ENCODE measurements at places on chromosomes 6 and 20.

DNA sequence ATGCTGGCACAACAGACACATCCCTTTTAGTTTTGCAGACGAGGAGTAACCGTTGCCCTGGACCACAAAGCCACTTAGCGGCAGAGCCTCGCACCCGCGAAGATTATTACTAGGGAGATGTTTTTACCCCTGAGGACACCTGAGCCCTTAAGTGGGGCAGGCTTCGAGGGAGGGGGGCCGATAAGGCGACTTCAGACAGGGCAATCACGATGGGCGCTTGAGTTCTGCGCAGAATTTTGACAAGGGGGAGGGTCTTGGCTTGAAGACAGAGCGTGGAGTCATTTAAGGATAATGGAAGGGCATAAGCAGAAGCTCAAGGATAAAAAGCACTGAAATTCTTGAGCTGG lies 650 bp upstream of the TTK start:
- DNase-seq, result peak; percentile 61

DNA sequence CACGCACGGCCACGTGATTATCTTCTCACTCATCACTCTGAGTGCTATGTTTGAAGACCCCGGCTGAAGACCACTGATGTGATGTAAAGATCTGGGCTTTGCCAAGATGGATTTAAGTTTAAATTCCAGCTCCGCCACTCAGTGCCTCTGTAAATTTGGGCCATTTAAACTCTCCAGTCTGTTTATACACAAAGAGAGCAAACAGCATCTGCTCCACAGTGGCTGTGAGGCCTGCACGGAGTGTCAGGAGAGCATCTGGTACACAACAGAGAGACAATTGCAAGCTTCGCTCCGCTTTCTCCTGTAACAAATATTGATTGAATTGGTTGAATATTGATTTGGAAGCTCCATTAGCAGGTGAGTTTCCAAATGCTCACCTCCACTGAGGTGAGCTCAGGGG lies 80.5 kb upstream of the FRMD1 start:
- peak; percentile 2 for DNase-seq

GRCh38 chr6:88166493-88167351 lies 575 bp upstream of the CNR1 start:
- peak; percentile 57 for DNase-seq

- DNase-seq, result no peak
Observed at GRCh38 chr20:64157878-64158277, 6.4 kb upstream of the MYT1 start.

- DNase-seq, result no peak
Observed at GRCh38 chr6:139800837-139801236, 426.4 kb upstream of the CITED2 start.

DNA sequence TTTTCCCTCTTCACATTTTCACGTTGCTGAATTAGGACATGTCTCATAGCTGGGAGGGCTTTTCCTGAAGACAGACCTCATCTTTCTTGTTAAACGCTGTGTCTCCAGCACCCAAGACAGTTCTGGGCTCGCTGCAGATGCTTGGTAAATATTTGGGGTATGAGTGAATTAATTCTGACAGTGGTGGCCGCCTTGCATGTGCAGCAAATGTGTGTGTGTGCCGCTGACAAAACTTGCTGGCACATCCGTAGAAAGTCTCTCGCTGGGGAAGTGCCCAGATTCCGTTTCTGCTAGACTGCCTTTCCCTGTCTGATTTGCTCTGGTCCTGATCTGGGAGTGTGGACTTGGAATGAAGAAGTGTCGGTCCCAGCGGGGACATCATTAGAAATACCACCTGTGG lies 48.2 kb upstream of the ZNFX1 start:
- no peak for DNase-seq

DNA sequence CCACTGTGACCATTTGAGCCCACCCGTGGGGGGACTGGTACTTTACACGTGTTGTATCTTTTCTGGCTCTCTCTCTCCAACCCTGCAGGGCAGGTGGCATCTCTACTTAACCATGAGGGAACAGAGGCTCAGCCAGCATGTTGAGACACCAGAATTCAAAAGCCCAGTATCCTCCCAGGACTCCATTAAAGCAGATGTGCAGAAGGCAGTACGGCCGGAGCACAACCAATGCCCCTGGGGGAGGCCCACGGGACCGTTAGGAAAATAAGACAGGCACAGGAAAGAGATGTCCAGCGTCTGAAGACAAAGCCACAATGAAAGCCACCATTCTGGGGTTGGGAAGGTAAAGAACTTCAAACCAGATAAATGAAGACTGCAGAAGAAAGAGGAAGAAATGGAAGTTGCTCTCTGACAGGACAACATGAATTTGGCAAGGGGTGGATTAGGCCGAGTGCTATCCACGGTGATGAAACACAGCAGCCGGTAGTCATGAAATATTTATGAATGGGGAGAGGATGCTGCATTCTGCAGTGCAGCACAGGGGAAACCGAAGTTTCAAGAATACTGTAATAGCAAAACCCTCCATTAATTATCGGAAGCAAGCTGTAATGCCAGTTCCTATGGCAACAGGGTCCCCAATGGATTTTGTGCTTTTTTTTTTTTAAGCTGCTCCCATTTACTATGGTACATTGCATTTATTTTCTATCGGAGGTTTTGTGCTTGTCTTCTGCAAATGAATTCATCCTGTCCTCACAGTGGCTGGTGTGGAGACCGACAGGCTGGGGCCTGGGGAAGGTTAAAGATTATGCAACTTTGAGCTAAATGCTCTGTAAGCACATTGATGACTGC lies 179.4 kb downstream of the NRN1 start:
- no peak for DNase-seq

DNA sequence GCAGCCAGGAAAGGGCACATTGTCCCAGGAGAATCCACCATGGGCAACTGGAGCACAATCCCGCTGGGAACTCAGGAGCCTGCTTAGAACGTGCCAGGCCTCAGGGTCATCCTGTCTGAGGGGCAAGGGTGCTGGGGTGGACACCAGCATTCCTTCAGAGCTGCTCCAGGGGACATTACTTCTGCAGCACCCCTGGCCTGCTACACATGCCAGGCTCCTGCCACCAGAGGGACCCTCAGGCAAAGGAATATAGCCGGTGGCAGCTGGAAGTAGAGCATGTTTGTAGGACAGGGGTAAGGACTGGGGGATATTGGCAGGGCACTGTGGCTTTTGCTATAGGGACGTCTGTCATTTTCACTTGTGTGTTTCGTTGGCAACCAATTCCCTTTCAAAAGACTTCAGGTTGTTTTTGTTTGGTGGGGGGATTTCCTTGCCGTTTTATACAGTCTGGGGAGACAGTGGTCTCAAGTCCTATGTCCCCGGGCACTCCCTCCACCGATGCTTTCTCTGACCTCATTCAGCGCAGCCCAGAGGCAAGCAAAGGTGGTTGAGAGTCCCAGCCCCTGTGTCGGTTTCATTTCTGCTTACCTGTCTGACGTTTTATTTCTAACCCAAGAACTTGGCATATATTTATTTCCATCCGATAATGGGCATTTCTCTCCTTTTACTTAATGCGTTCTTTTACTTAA lies 130.8 kb downstream of the JPH2 start:
- peak; percentile 55 for DNase-seq

GRCh38 chr6:38378801-38379200 lies 260.9 kb downstream of the BTBD9 start:
- DNase-seq, result no peak

DNA sequence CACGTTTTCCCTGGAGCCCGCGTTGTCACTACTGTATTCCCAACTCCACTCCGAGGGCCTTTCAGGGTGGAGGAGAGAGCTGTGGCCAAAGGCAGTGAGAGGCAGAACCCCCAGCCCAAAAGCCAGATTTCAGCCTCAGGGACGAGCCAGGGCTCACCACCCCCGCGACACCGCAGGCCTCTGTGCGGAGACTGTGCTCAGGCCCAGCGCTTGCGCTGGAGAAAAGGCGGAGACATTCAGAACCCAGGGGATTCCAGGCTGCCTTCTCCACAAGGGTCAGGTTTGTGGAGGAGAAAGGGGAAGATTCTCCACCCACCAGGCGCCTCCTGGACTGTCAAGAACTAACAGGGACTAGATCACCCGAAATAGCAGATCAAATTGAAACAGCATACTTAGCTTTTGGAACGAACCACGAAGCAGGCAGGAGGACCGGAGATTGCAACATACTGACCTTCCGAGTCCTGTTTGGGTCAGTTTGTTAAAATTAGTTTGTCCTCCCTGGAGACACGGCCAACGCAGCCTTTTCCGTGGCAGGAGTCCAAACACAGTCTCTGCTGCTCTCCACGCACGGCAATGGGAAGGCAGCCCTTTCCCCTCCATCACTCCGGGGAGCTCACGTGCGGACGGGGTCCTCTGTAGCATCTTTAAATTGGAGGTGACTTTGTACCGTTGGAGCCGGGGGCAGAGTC lies 14.4 kb downstream of the DLL1 start:
- no peak for DNase-seq

DNA sequence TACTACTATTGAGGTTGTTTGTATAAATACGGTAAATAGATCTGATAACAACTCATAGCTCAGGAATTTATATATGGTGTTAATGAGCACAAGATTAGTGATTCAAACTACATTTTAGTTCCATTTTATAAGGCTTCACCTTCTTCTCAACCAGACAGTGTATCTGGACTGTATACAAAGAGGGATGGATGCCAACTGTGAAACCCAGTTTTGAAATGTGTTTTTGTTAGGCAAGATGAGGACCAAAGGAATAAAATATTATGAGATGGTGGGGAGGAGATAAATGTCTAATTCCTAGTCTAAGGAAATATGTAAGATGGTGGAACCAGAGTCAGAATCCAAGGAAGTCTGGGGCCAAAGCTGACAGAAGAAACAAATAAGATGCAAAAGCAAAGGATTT lies 329.0 kb downstream of the GRIK2 start:
- DNase-seq, result no peak

GRCh38 chr20:10430000-10430466 lies 4.0 kb downstream of the MKKS start:
- DNase-seq, result no peak

GRCh38 chr20:15561070-15561569 lies 1012.1 kb downstream of the KIF16B start:
- no peak for DNase-seq

GRCh38 chr6:49072146-49072545 lies 390.9 kb downstream of the MMUT start:
- DNase-seq, result no peak

GRCh38 chr6:156865019-156865629 lies 87.9 kb downstream of the ARID1B start:
- DNase-seq, result no peak

DNA sequence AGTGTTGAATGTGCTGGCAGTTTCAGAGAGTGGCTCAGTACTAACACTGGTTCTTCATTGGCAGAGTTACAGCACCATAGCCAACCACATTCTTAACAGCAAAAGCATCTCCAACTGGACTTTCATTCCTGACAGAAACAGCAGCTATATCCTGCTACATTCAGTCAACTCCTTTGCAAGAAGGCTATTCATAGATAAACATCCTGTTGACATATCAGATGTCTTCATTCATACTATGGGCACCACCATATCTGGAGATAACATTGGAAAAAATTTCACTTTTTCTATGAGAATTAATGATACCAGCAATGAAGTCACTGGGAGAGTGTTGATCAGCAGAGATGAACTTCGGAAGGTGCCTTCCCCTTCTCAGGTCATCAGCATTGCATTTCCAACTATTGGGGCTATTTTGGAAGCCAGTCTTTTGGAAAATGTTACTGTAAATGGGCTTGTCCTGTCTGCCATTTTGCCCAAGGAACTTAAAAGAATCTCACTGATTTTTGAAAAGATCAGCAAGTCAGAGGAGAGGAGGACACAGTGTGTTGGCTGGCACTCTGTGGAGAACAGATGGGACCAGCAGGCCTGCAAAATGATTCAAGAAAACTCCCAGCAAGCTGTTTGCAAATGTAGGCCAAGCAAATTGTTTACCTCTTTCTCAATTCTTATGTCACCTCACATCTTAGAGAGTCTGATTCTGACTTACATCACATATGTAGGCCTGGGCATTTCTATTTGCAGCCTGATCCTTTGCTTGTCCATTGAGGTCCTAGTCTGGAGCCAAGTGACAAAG lies 17.0 kb upstream of the ADGRF4 start:
- DNase-seq, result no peak

DNA sequence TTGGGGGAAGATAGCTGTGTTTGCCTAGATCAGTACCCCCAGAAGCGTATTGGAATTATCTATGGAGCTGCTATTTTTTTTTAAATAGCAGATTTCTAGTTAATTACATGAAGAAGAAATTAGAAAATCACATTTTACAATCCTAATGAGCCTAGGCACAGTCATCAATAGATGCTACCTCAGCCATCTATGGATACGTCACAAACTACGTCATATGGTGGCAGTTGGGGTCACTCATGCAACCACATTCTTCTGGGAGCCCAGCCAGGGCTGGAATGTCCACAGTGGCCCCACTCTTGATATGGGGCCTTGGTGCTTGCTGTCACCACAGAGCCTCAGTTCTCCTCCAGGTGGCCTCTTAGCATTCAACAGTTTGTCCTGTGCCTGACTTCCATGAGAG lies 63.0 kb downstream of the SNRNP48 start:
- DNase-seq, result no peak

GRCh38 chr6:161273274-161273751 lies 548 bp downstream of the AGPAT4 start:
- peak; percentile 65 for DNase-seq

- no peak for DNase-seq
Observed at GRCh38 chr6:36050305-36050704, 22.7 kb downstream of the MAPK14 start.

All from activated CD8-positive, alpha-beta memory T cell treated with anti-CD3 and anti-CD28 coated beads, Interleukin-2, amount 50 U/mL, for 48 hours (primary cell).